ENCODE measurements at places on chromosomes 5 and 9.

- no peak for DNase-seq
Observed at GRCh38 chr9:7936163-7936562, 136.6 kb upstream of the DMAC1 start.

DNA sequence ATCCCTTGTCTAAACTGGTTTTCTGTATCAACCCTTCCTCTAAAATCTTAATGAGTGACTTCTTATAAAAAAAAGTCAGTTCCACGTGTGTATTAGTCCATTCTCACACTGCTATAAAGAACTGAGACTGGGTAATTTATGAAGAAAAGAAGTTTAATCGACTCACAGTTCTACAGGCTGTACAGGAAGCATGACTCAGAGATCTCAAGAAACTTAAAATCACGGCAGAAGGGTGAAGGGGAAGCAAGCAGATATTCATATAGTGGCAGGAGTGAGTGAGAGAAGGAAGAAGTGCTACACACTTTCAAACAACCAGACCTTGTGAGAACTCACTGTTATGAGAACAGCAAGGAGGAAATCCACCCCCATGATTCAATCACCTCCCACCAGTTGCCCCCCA, 307.8 kb upstream of the ARRDC3 start:
- DNase-seq, result no peak

DNA sequence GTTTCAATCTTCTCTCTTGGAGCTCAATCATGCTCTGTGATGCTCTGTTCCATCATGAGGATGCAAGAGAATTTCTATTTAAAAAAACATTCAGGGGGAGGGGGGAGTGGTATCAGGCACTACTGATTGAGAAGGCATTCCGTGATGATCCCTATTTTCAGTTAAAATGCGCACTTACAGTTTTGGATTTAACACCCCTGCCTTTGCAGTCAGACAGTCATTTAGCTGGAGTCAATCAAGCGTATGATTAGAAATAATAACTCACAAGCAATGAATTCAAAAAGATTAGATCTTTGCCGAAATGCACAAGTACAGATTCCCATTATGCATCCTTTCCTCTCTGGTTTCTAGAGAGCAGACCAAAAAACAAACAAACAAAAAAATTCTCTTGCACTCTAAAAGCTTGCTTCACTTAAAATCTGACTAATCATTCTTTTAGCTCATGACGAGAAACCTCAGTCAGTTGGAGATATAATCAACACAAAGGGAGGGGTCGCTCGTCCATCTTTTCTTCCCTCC, 55.4 kb downstream of the EFNA5 start:
- no peak for DNase-seq

GRCh38 chr5:170638051-170638450, 134.2 kb downstream of the KCNIP1 start:
- DNase-seq, result no peak

DNA sequence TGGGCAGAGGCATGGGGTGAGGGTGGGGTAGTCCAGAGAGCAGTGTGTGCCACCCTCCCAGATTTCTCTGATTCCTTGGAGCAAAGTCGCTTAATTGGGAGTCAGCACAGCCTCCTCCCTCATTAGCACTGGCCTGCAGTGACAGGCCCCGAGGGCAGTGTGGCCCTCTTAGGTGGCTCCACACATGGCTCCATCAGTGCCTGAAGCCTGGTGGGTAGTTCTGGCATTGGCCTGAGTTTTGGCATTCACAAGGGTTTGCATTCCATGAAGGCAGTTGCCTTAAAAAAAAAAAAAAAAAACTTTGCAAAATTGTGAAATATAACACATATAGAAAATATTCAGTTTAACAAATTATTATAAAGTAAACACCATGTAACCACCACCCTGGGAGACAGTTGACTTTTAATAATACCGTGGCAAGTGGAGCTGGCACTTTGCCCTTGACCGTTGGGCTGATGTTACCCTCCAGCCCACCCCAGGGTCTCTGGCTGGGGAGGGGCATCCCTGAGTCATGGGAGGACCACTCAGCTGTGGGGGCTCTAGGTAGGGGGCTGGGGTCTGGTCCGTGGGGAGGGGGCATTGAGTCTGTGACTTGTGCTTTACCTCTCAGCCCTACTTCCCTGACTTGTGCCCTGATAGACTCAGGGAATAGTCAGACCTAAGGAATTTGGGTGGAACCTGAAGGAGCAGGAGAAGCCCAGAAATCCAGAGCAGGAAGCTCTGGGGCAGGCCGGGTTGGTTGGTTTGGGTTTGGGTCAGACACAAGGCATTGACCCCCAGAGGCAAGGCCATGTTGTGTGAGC, 51.3 kb upstream of the PITX1 start:
- no peak for DNase-seq

DNA sequence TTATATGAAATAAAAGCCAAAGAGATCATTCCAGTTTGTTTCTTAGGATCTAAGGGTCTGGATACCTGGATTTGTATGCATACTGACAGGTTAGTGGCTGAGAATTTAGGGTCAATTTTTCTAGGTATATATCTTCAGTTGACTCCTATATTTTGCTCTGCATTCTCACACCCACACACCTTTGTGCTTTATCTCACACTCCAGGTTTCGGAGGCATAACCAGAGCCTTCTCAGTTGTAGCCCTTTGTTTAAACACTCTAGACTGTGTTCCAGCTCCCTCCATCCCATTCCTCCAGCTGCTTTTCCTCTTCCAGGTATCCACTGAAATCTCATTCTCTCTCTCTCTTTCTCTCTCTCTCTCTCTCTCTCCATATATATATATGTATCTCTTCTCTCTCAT, 10.6 kb upstream of the MOCS2 start:
- DNase-seq, result no peak

- no peak for DNase-seq
Observed at GRCh38 chr5:35026941-35027340, 20.8 kb downstream of the AGXT2 start.

DNA sequence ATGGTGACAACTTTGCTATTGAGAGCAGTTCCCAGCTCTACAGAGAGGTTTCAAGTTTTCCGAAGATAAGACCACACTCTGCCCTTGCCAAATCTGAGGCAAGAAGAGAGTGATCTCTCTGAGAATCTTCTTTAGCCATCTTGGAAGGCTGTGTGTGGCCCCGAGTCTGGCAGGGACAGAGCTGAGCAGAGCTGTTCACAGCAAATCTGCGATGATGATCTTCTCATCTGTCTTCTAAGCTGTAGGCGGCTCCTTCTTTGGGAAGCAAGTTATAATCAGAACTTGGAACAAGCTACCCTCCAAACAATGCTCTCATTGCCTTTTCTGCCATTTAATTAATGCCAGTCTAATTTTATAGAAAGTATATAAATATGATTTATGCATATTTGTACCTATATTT, 379.0 kb upstream of the MEF2C start:
- DNase-seq, result no peak

GRCh38 chr9:94875300-94876020, 149.0 kb downstream of the AOPEP start:
- DNase-seq, result no peak

GRCh38 chr9:2838371-2839000, 5.4 kb downstream of the PUM3 start:
- DNase-seq, result no peak

GRCh38 chr9:3464033-3464638, 61.7 kb downstream of the RFX3 start:
- no peak for DNase-seq
